Activated CD4-positive, alpha-beta memory T cell treated with anti-CD3 and anti-CD28 coated beads for 36 hours (primary cell): ENCODE measurements at places on chromosomes 6 and 20.

DNA sequence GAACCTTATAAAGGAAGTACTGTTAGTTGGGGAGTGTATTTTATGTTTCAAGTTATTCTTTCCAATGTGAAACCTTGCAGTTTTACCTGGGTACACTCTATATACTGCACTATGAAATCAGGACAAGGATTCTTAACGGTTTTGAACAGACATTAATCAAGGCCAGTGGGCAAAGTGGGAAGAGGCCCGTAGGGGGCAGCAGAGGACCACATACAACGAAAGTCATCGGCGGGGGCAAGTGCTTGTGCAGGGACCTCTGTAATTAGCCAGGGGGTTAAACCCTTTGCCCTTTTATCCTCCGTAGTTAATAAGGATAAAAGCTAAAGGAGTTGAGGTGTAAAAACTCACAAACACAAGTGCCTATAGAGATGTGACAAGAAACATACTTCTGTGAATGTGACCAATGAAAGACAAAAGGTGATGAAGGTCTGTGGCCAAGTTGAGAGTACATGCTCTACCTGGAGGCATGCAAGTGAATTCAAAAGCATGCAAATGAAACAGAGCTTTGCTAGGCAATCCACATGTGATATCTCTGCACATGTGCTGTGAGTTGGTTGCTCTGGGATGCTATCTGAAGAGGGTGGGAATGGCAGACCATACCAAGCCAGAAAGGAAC is 392.7 kb upstream of the MAN1A1 start:
- DNase-seq, result peak; percentile 66

GRCh38 chr6:2956930-2957685 is 14.3 kb downstream of the SERPINB6 start:
- DNase-seq, result no peak

DNA sequence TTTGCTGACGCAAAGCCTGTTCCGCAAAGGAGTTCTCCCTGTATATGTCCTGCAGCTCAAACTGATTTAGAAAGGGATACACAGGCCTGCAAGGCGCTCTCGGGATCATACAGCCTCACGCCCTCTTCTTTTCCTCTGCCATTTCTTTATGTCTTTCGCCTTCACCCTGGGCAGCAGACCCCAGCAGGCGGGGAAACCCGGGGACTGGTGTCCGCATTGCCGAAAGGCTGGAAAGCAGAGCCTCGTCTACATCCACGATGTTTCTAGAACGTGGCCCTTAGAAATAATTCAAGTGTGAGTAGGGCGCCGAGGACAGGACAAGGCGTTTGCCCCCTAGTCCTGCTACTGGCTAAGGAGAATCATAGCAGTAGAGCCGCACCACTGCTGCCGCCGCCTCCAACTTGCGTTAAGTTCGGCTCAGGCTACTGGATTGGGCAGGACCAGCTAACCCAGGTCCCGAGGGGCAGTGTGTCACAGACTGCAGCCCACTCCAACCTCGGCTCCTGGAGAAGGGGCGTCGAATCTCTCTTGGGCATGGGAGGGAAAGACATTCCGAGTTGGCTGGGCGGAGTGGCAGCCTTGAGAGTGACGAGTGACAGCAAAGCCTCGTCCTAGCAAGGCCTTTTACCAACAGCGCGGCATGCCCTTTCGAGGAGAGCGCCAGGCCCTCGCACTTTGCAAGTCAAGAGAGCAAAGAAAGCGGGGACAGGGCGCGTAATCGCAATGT is 2.6 kb upstream of the TBX18 start:
- DNase-seq, result no peak

- DNase-seq, result no peak
Observed at GRCh38 chr20:48789781-48790472, 37.9 kb downstream of the PREX1 start.

- DNase-seq, result peak; percentile 44
Observed at GRCh38 chr6:35299674-35300073, 2.1 kb downstream of the DEF6 start.

DNA sequence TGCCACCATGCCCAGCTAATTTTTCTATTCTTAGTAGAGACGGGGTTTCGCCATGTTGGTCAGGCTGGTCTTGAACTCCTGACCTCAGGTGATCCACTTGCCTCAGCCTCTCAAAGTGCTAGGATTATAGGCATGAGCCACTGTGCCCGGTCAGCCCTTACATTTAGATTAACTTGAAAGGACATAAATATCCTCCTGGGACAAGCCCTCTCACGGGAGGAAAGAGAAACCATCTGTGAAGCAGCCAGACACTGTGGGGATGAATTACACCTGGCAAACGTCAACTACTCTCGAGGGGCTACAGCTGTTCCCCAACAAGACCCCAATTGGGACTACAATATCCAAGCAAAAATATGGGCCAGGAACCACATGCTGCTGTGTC is 32.7 kb upstream of the SAMHD1 start:
- DNase-seq, result no peak

DNA sequence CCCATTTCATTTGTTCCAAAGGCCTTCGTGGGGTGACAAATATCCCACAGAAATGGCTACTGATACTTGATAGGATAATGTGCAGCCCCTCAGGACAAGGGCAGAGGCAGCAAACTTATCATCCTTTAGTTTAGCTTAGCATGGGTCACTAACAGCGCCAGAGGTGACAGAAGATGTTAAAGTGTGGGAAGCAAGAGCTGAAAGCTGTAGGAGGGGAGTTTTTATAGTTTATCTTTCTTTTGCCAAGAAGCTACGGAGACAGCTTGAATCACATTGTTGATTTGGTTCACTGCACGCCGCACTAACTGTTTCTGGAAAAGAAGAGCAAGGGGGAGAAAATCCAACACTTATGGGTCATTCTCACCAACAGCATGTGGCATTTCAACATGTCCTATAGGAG is 773.9 kb upstream of the MMS22L start:
- no peak for DNase-seq

DNA sequence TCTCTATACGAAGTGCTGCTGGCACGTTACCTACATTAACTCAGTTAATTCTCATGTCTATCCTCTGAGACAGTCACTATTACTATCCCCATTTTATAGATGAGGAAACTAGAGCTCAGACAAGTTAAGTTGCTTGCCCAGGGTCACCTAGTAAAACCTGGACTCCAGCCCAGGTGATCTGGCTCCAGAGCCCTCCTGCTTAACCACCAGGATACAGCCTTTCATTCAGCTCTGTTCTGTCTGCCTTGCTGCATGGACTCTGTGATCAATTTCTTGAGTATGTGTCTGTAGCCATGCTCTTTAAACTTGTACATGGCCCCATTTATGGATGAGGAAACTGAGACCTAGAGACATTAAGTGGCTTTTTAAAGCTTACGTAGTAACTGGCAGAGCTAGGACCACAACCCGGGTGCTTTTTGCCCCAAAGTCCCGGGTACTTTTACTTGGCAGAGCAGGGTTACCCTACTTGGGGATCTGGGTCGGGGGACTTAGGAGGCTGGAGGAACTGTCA is 4.7 kb downstream of the CDKN1A start:
- no peak for DNase-seq

DNA sequence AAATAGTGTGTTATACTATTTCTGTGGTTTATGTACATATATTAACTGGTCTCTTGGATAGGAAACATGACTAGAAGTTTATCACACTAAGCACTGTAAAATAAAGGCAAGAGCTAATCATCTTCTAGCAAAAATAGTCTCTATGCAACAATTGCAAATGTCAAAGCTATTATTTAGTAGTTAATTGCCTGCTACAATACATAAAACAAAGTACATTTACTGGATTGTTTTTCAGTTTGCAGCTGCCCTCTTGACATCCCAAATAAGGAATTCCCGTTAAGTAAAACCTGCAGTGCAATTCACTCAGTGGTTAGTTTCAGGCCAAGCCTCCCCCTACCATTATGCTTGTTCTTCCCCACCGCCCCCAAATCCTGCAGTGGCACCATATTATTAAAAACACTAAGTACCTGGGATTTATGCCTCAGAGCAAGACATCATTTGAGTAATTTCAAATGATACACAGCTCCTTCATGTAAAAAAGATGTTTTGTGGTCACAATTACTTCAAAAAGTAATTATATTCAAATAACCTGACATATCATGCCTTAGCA is 1.6 kb upstream of the ATP5F1E start:
- DNase-seq, result no peak

- no peak for DNase-seq
Observed at GRCh38 chr6:6960571-6961251, 147.1 kb upstream of the RREB1 start.

GRCh38 chr20:36861625-36861874 is 14.4 kb upstream of the TLDC2 start:
- no peak for DNase-seq

DNA sequence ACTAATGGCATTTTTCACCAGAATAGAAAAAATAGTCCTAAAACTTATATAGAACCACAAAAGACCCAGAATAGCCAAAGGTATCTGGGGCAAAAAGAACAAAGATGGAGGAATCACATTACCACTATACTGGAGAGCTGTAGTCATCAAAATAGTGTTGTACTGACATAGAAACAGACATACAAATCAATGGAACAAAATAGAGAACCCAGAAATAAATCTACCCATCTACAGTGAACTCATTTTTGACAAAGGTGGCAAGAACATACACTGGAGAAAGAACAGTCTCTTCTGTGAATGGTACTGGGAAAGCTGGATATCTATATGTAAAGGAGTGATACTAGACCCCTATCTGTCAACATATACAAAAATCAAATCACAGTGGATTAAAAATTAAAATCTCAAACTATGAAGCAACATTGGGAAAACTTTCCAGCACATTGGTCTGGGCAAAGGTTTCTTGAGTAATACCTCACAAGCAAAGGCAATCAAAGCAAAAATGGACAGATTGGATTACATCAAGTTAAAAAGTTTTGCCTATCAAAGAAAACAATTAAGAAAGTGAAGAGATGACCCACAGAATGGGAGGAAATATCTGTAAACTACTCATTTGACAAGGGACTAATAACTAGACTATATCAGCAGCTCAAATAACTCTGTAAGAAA is 120.5 kb downstream of the MEI4 start:
- DNase-seq, result no peak

DNA sequence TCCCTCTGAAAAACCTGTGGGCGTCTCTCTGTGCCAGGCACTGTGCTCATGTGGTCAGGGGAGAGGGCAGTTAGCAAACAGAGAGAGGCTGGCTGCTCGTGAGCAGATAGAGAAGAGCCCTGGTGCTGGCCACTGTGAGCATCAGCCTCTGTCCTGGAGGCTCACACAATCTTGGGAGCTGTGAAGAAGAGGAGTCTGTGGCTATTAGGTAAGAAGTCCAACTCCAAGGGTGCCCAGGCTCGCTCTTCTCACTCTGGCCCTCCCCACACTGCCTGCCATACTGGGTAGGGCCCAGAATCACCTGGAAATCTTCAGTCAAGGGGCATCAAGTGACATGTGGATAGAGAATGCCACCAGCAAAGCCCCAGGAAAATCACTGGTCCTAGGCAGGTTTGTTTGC is 14.1 kb downstream of the SCML4 start:
- DNase-seq, result no peak

DNA sequence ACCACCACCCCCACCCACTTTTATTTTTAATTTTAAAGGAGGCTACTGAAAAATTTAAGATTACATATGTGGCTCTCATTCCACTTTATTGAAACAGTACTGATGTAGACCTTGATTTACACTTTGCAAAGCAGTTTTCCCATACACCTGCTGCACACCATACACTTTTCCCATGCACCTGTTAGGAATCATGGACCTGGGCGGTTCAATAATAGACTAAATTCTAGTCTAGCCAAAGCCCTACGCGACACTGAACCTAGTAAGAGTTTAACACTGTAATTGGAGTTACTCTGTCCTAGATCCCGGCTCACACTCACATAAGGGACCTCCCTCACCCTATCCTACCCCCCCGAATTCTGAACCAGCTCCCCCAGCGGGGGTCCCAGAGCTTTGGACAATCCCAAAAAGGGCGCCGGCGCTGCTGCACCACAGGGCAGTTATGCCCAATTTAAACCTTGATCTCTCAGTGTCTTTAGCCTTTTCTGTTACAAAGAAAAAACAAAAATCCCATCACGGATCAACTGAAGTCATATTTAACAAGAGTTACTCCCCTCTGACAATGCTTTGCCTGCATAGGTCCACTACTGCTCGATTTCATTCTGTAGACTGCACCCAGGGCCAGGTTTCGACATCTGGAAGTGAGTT is 2.4 kb upstream of the GCLC start:
- peak; percentile 12 for DNase-seq

- DNase-seq, result no peak
Observed at GRCh38 chr6:6781172-6781872, 192.8 kb downstream of the LY86 start.

DNA sequence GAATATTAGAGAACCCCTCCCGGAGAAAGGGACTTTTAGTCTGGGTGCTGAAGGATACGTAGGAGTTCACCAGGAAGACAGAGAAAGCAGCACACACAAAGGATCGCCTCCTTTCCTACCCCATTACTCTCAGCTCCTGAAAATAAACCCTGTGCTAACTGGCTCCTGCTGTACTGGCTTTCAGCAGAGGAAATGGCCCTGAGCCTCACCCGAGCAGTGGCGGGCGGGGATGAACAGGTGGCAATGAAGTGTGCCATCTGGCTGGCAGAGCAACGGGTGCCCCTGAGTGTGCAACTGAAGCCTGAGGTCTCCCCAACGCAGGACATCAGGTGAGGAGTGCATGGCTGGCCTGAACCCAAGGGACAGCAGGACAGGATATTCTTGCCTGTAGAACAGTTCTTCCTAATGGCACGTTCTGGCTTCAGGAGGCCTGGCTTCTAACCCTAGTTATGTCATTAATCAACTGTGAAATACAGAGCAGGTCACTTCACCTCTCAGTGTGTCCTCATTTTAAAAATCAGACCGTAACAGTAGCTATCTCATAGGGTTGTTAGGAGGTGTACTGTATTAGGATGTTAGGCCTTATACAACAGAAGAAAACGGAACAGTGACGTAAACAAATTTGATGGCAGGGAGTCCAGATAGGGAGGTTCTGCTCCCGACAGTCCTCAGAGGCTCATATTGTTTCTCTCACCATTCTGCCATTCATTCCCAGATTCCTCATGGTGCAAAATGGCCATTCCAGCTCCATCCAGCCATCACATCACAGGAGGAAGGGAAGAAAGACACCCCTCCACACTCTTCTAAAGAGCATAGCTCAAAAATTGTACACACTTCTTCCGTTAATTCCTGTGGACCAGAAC is 1.8 kb downstream of the RBCK1 start:
- DNase-seq, result peak; percentile 25

DNA sequence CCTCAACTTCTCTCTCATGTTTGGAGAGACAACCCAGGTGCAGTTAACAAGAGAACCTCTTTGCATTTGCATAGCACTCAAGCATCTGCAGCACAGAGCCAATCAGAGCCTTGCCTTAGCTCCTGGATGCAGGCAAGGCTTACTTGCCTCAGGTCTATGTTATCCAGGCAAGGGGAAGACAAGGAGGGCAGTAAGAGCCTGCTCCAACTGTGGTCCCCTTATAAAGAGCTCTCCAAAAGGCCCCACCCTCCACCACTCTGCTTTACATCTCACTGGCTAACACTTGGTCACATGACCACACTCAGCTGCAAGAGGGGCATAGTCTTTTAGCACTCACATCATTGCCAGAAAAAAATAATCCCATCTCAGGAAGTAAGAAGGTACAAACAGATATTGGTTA is 540.0 kb downstream of the PTPRT start:
- no peak for DNase-seq
